ENCODE measurements at places on chromosomes 1 and 21.

DNA sequence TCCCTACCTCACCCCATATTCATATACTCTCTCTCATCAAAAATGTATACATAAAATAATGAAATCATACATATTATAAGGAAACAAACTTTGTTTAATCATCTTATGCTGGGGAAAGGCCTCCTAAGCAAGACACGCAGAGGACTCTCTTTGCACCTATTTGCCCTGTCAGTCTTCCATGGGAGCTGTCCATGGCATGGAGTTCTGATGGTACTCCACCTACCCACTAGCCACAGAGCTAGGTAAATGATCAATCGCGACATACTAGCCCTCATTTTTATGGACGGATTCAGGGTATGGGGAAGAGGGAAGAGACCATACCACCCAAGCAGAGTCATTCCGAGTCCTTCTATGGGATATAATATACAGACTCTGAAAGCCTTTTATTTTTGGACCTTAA is 131.0 kb downstream of the CSMD2 start:
- no peak for DNase-seq

DNA sequence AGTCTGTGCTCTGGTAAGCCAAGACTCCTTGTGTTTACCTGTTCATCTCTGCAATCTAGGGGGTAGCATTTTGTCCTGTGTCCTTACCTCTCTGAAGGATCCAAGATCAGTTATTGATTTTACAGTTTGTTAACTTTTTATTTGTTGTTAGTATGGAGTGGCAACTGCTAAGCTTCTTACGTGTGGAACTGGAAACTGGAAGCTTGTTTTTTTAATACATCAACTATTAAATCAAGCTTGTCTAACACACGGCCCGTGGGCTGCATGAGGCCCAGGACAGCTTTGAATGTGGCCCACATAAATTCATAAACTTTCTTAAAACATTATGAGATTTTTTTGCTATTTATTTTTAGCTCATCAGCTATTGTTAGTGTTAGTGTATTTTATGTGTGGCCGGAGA is 29.2 kb upstream of the MPC2 start:
- DNase-seq = no peak

DNA sequence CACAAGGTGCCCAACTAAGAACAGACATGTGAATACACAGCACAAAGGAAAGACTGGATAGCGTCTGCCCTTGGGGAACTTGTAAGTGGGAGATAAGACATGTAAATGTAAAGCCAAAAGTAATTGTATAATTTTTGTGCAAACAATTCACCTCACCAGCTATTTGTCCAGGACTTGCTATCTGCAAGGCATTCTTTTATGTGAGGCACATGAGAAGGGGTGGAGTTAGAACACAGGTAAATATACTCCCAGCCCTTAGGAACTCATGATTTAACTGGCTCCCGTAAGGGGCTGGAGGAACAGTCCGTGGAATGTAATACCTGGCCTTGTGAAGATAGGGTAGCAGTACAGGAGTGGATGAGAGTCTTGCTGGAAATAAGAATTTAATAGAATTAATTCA is 61.3 kb downstream of the CDK18 start:
- DNase-seq = no peak

- no peak for DNase-seq
Observed at GRCh38 chr1:61293197-61293596, 210.8 kb downstream of the NFIA start.

DNA sequence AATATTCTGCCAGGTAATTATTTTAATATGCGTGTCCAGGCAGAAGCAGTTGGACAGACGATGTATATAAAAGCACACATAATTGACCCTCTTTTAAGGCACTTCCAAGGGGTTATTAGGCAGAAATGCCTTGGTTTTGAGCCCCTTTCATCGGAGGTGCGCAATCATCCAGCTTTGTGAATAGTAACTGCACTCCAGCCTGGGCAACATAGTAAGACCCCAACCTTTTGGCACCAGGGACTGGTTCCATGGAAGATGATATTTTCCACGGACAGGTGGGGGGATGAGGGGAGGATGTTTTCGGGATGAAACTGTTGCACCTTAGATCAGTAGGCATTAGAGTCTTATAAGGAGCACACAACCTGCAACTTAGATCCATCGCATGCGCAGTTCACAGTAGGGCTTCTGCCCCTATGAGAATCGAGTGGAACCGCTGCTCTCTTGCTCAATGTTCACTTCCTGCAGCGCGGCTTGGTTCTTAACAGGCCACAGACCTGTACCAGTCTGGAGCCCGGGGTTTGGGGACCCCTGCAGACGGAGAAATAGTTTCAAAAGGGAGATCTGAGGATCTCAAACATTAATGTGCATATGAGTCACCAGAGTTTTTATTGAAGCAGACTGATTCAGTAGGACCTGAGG is 1.8 kb upstream of the MCOLN2 start:
- no peak for DNase-seq

GRCh38 chr1:5962265-5963105 is 29.7 kb downstream of the NPHP4 start:
- peak; percentile 73 for DNase-seq

DNA sequence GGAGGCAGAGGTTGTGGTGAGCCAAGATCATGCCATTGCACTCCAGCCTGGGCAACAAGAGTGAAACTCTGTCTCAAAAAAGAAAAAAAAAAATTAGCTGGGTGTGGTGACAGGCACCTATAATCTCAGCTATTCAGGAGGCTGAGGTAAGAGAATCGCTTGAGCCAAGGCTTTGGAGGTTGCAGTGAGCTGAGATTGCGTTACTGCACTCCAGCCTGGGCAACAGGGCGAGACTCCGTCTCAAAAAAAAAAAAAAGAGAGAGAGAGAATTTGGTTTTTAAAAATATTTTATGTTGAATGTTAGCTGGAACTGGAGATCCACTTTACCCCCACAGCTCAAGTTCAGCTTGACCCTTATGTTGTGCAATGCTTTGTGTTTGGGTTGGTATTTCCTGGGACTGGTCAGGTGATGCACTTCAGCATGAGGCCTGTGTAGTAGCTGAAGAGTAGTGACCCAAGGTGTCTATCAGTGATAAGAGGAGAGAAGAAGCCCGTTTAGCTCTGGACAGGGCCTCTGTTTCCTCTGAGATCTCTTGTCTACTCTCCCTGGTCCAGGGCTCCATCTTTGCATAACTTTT is 36.8 kb upstream of the MACF1 start:
- no peak for DNase-seq

- no peak for DNase-seq
Observed at GRCh38 chr1:71041806-71042205, 5.8 kb downstream of the PTGER3 start.

DNA sequence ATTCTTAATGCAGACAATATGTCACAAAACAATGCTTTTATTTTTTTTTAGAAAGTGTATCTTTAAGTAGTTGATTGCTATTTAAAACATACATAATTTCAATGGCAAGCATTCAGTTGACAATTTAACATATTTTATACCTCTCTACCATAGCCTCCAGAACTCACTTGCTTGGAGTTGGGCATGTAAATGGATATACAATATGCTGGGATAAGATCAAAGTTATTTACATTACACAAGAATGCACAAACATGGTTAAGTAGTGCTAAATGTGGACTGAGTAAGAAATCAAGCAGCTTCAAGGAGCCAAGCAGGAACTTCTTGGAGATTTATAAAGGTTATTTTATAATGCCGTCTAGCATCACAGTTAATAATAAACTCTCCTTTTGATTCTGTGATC is 17.0 kb downstream of the CLCA4 start:
- DNase-seq = no peak

DNA sequence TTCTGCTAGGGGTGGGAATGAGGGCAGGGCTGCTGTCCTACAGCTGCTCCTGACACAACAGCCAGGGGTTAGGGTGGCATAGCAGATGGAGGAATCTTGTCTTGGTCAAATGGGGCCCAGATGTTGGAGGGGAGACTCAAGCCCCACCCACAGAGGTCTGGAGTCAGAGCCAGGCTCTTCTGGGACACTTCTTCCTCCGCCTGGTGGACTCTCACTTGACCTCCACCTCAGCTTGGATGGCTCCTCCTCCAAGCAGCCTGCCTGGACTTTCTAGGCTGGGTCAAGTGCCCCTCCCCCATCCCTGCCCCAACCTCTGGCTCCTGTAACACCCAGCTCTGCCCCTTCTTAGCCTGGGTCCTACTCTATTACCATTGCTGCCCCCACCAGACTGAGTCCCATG is 35.5 kb downstream of the EPHA2 start:
- DNase-seq = no peak

DNA sequence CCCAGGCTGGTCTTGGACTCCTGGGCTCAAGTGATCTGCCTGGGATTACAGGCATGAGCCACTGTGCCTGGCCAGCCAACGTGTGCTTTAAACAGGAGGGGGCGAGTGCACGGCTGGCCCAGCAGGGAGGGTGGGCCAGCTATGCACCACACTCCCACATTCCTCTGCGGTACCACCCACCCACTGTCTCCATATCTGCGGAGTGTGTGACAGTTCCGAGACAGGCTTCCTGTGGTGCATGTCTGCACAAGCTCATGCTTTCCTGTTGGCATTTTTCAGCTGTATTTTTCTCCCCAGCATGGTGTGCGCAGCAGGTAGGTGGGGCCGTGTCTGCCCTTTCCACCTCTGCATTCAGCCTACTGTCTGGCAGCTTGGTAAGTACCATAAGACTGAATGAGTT is 183.3 kb downstream of the AJAP1 start:
- no peak for DNase-seq

GRCh38 chr1:210801501-210801900 is 332.4 kb downstream of the KCNH1 start:
- no peak for DNase-seq

DNA sequence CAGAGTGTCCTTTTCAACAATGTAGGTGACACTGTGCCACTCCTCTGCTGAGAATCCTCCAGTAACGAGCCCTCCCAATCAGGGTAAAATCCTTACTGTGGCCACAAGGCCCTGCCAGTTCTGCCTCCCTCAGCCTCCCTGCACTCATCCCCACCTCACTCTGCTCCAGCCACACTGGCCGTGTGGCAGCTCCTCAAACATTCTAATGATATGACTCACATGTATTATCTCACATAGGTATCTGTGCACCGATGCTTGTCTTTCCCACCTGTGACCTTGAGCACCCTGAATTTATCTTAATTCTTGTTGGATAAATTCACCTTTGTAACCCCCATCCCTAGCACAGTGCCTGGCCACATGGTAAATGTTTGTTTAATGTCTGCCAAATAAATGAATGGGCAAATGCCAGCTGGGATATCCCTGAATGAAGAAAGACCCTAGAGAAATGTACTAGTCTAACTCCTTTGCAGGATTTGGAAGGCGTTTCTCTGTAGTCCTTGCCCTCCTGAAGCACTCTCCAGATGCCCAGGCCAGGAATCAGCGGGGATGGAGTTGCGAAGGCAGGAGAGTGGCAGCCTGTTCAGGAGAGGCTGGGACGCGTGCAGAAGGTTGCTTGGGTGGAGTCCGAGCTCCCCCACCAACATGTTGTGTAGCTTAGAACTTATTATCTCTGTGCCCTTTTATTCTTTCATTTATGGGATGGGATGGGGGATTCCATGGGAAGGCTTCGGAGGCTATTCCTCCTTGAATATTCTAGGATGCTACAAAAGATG is 106.0 kb downstream of the TMEM53 start:
- DNase-seq = no peak

GRCh38 chr1:234067581-234068337 is 163.3 kb downstream of the SLC35F3 start:
- no peak for DNase-seq

DNA sequence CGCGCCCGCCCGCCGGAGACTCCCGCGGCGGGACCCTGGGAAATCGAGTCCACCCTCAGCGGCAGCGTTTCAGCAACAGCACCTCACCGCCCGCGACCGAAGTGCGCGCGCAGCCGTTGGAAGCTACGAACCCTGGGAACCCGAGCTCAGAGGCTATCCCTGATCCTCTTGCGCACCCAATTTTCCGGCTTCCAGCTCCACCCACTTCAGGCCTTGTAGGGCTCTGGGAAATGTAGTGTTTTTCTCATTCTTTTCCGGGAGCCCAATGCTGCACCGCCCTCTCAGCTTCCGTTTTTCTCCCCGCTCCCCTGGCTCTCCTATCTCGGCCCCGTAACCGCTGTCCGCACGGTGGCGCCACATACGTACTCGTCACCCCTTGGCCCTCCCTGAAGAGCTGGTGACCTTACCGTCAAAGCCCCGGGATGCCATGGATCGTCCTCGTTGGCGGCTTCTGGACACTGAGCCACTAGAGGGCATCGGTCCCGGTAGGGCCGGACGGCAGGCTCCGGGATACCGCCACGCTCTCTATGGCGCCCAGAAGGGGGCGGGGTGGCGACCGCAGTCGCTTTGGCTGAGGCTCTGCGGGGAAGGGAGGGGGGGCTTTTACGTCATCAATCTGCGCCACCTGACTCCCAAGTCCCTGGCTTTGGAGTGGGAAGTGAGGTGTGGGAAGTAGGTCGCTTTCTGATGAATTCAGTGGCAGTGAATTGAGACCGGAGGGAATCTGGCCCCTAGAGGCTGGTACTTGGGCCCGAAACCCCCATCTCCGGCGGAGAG is at the start of the genes ODR4 and TPR:
Gene ODR4, plus strand, starts transcription at position 687 of the 777 bp plus-strand sequence. CDS start 3,948 bp downstream, outside the sequence.
Gene TPR, minus strand, starts transcription at position 102 of the 777 bp plus-strand sequence. CDS start 225 bp downstream, outside the sequence.
- DNase-seq = peak; percentile 98

DNA sequence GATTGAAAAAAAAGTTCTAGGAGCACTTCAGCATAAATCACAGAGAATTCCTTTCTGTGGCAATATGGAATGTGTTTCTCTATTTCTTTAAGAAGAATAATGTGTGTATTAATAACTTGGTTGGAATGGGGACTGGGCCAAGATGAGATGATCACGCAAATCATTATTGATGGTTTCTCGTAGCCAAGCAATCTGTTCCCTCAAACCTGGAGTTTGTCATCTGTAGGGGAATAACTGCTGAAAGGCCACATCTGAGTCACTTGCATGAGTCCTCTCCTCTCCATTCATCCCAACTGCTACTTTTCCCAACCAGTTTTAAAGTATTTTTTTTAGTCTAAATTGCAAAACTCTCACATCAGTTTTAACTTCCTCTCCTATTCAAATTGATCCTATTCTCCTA is 480.4 kb downstream of the PLPP3 start:
- no peak for DNase-seq

- no peak for DNase-seq
Observed at GRCh38 chr21:42513985-42514882, 582 bp downstream of the SLC37A1 start.

DNA sequence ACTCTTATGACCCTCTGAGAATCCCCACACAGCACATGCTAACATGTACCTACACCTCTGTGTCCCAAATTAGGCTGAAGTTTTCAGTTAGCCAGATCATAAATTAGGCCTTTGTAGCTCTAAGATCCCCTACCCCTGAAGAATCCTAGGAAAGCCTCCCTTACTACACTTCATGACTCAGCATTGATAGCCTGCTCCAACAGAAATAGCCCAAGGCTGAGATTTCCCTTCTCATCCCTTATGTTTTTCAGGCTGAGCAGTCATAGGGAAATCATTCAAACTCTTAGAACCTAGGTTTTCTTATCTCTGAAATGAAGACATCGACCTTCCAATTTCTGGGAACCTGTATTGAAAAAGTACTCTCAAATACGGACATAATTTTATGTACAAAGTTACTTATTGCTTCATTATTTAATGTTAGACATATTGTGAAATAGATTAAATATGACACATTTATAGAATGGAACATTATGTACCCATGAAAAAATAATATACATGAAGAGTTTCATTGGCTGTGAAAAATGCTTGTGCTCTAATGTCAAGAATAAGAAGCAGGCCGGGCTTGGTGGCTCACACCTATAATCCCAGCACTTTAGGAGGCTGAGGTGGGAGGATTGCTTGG is 122.4 kb upstream of the UBE2U start:
- no peak for DNase-seq

- no peak for DNase-seq
Observed at GRCh38 chr1:239924741-239925350, 166.8 kb upstream of the FMN2 start.

GRCh38 chr1:111976332-111976731 is 13.1 kb downstream of the KCND3 start:
- DNase-seq = no peak

All from mesenteric fat pad (tissue), 1 donor.